NCI-H446 (cell line): ENCODE measurements at places on chromosomes 5 and 9.

DNA sequence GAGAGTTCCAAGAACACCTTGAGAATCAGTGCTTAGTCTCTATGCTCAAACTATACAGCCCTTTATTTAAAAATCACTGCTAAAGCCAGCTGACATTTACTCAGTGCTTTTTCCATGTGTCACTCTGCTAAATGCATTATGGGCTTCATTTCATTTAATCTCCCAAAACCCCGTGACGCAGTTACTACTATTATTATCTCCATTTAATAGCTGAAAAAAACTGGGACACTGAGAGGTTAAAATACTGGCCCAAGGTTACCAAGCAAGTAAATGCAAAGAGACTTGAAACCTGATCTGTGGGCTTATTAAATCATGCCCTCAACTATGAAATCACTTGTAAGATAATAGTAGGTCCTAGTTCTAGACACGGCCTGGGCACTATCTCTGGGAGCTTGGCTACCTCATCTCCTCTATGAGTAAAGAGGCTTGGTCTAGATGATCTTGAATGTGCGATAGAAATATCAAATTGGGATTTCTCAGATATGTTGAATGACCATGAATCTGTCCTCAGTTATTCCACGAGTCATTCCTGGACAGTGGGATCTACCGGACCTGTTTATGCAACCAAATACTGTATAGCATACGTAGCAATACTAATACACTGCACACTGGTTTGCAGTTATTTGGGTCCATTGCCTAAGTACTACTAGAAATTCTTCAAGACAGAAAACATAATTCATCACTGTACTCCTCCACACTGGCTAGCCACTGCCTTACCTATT, 32.3 kb downstream of the MARCHF11 start:
- DNase-seq: no peak

DNA sequence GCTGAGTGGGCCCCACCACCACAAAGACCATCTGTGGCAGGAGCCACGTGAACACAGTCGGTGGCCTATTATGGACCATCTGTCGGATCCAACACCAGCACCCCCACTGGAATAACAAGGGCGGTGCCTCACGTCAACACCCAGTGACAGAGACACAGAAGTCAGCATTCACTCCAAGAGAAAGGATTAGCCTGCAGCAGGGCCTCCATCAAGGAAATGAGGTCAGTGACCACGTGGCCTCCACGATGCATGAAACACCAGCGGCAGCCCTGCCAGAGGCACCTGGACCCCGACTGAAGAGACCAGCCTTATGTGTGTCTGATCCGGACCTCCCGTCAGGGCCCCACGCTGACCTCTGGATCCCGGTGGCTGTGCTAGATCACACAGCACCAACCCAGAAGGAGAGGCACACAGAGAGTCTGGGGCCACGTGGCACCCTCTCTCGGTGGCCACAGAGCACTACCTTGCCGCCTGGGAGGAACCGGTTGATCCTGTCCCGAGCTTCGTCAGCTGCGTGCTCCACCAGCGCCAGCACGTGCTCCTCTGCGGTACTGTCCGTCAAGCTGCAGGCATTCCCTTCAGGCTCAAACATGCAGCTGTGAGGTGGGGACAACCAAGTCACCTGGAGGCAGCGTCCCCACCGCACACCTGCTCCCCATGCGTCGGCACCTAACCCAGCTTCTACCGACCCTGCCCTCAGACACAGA, 9.0 kb downstream of the BRD9 start:
- no peak for DNase-seq

DNA sequence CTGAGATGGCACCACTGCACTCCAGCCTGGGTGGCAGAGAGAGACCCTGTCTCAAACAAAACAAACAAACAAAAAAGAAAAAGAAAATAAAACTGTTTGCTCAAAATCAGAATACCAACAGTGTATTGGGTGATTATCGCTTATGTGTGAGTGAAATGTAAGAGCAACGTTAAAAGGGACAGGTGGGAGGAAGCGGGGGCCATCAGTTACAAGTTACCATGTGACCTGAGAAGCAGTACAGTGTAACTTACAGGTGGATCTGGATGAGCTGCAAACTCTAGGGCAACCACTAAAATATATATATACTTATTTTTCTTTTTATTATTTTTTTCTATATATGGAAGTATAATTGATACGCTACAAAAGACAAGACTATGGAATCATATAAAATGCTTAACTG, 93.4 kb downstream of the KCNT1 start:
- DNase-seq: no peak

DNA sequence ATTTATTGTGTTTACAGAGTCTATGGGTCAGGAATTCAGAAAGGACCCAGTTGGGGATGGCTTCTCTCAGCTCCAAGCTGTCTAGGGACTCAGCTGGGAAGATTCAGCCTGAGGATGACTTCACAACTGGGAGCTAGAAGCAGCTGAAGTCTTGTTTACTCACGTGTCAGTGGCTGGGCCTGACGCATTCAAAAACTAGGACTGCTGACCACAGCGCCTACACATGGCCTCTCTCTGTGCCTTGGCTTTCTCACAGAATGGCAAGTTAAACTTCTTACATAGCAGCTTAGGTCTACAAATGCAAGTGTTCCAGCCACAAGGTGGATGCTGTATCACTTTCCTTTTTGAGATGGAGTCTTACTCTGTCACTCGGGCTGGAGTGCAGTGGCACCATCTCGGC, 16.3 kb upstream of the PPP2CA start:
- no peak for DNase-seq

- no peak for DNase-seq
These were observed 5.3 kb downstream of the PRELID2 start for GRCh38 chr5:145829708-145830361.

GRCh38 chr9:16572005-16572734, 298.3 kb downstream of the BNC2 start:
- DNase-seq: no peak
